Skeletal muscle cell (primary cell): ENCODE measurements at places on chromosomes 2 and 18.

GRCh38 chr2:68040078-68040477 is 22.7 kb downstream of the C1D start:
- DNase-seq = no peak

- no peak for DNase-seq
Observed at GRCh38 chr2:136381722-136382633, 264.0 kb upstream of the CXCR4 start.

GRCh38 chr18:25086876-25087275 is 265.1 kb downstream of the ZNF521 start:
- no peak for DNase-seq

GRCh38 chr2:119259296-119259860 is 35.7 kb downstream of the STEAP3 start:
- DNase-seq = no peak

GRCh38 chr2:98807221-98807620 is 76.3 kb upstream of the MGAT4A start:
- no peak for DNase-seq

GRCh38 chr2:211387734-211388133 is 831.3 kb downstream of the CPS1 start:
- DNase-seq = no peak

GRCh38 chr2:151027151-151027550 is 234.5 kb downstream of the RBM43 start:
- DNase-seq = no peak

DNA sequence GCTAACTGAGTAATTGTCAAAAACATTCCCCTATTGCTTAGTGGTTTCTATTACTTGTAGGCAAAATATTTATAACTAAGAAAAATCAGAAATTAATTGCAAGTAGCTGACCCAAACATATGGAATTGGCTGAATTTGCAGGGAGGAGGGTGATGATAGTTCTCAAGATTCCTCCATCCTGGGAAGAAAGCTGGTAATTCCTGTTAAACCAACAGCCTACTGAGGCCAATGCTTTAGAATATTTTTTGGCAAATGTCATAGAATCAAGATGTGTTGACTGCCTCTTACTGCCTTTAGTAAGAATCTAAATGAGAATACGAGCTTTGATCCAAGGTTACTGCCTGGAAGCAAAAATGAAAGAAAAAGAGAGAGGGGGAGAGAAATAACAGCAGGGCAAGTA is 120.0 kb downstream of the COL6A3 start:
- no peak for DNase-seq

GRCh38 chr18:10926621-10927161 is 222.7 kb downstream of the PIEZO2 start:
- no peak for DNase-seq
